Stimulated activated CD8-positive, alpha-beta memory T cell treated with anti-CD3 and anti-CD28 coated beads, Interleukin-2, amount 100 ng/mL, for 1 hour (primary cell): ENCODE measurements at places on chromosomes 5 and 9.

- DNase-seq, result no peak
Observed at GRCh38 chr9:77158772-77159513, 18.4 kb upstream of the VPS13A start.

DNA sequence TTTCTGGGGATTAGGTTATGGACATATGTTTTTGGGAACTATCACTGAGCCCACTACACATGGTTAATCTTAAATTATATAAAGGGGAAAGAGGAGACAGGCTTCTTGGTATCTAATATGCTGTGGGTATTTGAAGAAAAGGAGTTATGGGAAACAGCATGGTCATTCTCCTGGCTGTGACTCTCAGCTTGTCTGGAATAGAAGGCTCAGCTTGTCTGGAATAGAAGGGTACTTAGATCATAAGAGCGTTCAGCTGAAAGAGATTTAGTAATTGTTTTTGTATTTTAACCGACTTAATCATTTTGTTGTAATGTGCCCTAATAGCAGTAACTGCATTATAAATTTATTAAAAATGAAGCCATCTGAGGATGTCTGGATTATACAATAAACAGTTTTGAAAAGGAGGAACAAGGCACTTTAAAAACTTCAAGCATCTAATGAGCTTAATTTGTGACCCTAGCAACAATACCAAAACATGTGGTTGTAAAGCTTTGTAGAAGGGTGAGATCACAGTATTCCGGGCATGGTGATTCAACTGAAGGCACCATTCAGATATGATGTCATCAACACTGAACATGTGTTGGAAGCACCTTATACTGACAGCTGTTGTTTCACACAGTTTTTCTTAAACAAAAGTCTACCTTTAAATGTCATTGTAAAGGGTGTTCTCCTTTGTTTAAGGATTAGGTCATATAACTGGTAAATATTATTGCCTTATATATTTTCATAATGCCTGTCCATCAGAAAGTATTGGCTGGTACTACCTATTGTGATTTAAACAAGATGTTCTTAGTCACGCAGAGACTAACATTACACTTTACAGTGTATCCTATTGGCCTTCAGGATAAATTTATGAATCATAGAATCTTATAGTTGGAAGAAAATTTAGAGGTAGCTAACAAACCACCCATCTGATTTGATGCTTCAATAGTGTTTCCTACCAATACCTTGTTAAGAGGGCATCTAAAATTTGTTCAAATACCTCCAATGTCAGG, 2174.1 kb upstream of the WWC1 start:
- no peak for DNase-seq

- DNase-seq, result no peak
Observed at GRCh38 chr9:137198902-137199283, 1.6 kb downstream of the TPRN start.

DNA sequence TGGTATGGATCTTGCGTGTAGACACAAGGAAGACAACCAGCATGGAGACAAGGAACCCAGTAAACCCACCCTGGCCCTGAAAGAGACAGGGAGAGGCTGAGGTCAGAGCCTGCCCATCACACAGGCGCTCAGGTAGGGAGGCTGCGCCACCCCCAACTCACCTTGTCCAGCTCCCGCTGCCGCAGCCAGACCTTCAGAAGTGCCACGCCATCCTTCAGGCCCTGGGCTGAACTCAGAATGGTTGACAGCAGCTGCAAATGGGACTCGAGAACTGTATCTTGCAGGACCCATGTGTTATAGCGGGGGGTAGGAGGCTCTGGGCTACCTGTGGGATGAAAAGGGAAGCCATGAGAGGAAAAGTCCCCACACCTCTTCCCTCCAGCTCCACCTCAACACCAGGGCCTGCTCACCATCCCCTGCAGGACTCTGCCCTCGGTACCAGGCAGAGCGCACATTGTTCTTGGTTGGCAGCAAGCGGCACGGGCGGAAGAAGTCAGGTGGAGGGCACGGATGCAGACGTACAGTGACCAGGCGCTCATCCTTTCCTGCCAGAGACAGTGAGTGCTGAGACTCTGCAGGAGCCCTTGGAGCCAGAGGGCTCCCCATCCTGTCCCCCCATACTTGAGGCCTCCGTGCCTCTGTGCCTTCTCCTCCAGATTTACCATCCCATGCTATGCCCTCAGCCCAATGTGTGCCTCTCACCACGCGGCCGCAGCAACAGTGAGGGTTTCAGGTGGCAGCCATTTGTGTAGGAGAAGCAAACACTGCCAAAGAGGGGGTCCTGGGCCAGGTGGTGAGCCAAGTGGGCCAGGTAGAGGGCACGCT, 4.7 kb downstream of the NOL6 start:
- DNase-seq, result no peak
